ENCODE measurements at places on chromosomes 2 and 18.

DNA sequence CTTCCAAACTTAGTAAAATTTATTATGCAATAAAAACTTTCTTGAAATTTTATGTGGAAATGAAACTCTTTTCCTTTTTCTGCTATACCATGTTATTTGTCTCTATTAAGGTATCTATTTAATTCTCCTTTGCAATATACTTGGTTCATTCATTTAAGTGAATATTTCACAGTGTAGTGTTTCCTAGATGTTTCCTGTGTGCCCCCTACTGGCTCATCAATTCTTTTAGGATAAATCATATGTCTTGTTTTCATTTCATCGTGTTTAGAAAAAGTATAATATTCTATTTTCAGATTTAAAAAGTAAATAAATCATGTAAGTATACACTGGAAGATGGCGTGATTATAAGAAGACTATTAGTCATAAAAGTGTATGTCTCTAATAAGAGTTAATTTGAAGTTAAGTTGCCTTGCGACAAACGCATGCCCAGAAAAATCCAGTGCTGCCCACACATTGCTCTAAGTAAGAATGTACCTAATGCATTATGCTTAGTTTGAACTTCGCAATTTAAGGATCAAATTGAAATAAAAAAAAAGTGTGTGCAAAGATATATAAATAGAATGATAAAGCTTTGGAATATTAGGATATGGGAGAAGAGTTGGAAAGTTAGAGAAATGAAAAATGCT, 525.4 kb downstream of the KCNJ3 start:
- peak; percentile 75 for DNase-seq

DNA sequence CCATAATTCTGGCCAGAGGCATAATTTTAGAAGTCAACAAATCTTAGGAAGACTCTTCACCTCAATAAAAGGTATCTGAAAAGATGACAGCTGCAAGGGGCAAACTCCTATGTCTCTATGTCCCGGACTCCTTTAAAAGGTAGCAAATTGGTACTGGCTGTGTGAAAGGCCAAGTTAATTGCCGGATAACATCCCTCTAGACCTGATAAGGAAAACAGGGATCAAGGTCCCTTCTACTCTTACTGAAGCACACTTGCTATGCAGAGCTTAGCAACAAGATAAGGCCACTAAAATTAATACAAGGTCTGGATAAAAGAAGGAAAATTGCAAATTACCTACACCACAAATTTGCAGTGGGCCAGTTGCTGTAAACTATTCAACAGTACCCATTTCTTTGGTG, 141.0 kb upstream of the EPC2 start:
- no peak for DNase-seq

GRCh38 chr2:28225473-28226080, 167.1 kb upstream of the FOSL2 start:
- DNase-seq, result no peak

- DNase-seq, result no peak
Observed at GRCh38 chr2:144015655-144016245, 504.2 kb downstream of the ZEB2 start.

GRCh38 chr2:189104934-189105333, 74.6 kb downstream of the COL5A2 start:
- DNase-seq, result no peak

DNA sequence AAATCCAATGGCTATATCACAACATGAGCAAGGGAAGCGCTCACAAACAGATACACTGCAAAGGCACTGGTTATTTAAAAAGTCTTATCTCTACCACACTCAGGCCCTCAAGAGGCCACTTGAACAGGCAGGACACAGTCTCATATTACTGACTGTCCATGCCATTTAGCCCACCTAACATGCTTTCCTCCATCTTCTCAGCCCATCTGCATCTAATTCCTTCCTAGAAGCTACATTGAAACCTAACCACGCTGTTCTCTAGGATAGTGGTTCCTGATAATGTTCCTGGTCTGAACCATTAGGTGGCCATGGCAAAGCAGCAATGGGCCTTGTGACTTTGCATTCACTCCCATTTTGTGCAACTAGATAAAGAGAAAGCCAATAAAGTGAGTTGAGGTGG, 22.5 kb upstream of the NEB start:
- no peak for DNase-seq

GRCh38 chr2:60652832-60653340, 99.4 kb upstream of the BCL11A start:
- DNase-seq, result no peak

- no peak for DNase-seq
Observed at GRCh38 chr2:238868067-238868524, 20.2 kb downstream of the TWIST2 start.

DNA sequence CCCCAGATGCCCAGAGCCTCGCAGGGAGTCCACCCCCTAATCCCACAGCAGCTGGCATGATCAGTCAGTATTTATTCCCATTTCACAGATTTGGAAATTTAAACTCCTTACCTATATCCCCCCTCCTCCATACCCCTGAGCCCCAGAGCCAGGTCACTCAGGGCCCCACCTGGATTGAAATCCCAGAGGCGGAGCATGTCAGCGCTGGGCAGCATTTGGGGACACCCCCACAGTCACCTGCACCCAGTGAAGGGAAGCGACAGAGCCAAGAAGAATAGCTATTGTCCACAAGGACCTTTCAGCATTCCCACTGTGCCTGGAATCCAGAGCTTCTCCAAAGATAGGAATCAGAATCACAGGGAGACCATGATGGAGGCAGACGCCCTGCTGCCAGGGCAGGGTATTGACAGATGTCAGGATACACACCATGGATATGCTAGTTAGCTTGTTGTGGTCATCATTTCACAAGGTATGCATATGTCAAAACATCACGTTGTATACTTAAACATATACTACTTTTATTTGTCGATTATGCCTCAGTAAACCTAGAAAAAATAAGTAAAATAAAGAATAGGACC, 968 bp upstream of the ASTL start:
- DNase-seq, result no peak

DNA sequence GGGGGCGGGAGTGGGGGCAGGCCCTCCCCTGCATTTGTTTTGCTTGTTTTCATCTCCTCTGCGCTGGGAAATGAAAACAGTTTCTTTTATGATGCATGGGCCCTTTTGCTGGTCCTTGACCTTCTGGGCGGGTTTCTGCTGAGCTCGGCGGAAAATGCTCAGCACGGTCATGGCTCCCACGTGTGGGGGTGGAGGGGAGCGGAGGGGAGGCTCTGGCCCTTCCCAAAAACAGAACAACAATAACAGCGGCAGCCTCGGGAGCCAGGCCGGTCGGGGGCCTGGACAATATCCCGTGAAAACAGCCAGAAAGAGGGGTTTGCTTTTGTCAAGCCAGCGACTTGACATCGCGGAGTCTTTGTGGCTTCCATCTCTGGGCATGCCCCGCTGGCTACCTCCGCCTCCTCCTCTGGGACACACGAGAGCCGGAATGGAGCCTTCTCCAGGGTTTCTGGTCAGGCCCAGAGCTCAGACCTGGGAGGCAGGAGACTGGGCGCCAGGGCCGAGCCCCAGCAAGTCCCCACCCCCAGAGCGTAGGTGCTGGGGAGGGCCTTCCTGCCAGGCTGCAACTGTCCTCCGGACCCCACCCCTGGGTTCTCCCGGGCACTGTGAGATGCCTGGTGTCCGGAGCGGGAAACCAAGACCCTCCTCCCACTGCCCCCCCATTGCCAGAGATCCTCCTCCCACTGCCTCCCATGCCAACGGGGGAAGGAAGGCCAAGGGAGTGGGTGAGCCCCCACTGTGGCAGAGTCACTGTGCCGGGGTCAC, 35.9 kb upstream of the SNED1 start:
- peak; percentile 60 for DNase-seq

DNA sequence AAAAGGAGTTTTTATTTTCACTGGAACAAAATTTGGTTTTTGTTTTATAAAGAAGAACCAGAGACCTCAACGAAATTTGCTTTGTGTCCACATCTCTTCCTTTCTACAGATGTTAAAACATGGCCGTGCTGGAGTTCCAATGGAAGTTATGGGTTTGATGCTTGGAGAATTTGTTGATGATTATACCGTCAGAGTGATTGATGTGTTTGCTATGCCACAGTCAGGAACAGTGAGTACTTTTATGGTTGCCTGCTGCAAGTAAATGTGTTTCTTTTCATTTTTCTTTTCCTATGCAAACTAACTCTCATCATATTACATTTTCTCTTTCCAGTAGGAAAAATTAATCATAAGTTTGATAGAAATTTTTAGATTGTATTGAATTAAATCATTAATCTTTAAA, 48.4 kb upstream of the TBR1 start:
- no peak for DNase-seq

DNA sequence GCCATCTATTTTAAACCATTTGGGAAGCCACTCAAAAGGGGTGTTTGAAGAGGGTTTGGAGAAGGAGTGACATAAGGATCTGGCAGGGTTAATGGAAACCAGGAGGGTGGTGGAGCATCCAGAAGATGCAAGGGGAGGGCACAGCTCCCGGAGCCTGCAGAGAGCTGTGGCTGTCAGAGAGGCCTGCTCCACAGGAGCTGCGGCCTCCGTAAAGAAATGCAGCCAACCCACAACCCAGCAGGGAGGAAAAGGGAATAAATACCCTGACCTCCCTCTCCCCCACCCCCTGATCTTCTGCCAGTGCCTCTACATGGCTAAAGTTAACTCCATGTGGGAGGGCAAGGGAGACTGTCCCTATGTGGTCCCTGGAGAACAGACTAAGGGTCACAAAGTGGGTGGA, 567.1 kb upstream of the POU3F3 start:
- DNase-seq, result peak; percentile 53

DNA sequence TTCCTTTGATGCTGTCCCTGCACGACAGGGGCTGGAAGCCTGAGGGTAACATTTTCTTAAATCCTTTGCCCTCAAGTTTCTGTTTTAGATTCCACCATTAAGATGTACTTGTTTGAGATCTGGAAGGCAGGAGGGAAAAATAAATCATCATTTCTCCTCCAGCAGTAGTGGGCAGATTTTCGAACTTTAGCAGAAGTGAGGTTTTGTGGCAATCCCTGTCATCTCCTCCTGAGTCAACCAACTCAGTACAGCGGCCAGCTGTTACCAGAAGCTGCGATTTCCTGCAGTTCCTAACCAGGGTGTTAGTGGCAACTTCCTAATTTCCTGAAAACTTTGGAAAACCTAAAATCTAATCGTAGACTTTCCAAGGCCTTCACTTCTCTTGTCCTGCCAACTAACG, 517.2 kb upstream of the ACVR2A start:
- DNase-seq, result no peak

GRCh38 chr2:239454507-239454906, 53.7 kb upstream of the HDAC4 start:
- DNase-seq, result no peak

DNA sequence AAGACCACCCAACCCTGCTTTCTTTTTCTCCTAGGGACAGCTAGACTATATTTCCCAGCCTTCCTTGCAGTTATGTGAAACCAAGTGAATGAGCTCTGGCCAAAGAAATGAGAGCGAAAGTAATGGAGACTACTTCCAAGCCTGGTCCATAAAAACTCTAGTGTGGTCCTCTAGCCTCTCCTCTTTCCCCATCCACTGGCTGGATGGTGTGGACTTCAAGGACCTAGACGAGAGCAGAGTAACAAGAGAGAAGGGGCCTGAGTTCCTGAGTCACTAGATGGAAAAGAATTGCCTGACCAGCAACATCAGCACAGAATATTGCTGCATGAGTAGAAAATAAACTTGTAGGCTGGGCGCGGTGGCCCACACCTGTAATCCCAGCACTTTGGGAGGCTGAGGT, 2.9 kb upstream of the TMSB10 start:
- DNase-seq, result no peak

GRCh38 chr2:216918088-216918680, 58.3 kb upstream of the TNP1 start:
- no peak for DNase-seq

DNA sequence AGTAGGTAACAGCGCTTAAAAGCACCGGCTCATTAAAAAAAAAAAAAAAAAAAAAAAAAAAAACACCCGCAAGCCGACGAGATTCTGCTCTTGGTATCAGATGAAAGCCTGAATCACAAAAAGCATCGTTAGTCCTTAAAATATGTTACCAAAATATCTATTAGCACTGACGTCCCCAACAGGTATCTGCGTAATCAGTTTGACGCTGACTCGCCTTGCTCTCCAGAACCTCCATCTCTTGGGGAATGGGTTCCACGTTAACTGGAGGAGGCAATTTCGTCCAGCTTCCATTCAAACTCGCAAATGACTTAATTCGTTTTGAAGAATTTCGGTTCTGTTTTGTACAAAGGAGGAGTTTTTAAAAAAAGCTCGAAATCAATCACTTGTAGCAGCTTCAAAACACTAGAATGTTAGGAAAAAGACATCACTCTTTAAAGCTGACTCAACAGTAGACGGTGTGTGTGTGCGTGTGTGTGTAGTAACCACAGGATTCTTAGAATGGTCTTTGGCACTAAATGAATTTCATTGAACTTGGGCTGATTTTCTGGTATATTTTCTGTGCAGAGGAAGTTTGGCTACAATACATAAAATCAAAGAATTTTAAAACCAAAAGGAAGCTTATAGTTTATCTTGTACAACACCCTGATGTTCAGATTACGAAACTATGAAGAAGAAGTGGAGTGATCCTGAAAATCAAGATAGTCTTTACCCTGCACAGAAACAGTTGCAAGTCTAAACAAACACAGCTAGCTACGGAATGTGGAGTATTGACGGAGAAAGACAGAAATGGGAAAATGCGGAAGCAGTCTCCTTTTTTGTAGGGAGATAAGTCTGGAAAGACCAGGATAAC, 1.1 kb upstream of the PGAP1 start:
- DNase-seq, result peak; percentile 77

Data from brain (organoid and tissue), 16 donors.